ENCODE measurements at places on chromosomes 3 and 15.

GRCh38 chr3:184716622-184717398 is 4.9 kb upstream of the MAGEF1 start:
- no peak for DNase-seq

DNA sequence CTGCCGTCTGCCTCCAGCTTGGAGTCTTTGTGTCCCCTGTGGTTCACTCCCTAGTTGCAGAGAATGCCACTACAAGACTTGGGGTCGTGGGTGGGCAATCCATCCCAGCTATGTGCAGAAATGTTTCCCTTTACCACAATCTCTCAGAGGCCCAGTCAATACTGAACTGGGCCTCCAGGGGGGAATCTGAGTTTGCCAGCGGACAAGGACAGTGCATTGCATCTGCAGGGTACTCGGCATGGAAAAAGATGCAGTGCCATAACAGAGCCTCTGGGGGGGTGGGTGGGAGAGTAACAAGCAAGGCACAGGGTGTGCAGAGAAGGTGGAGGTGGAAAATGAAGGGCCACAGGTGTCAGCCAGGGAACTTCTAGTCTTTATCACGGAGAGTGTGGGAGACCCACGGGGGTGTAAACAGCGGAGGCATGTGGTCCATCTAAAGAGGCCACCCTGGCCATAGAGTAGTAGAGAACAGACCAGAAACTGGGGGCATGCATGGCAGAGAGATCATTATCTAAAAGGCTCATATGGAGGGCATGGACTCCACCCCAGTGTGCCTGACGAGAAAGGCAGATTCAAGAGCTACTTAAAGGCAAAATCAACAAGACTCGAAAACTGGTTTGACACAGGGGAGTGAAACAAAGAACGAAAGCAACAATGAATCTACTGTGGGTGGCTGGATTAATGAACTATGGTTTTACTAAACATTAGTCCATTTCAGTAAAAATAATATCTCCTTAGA is 182.4 kb downstream of the ANXA2 start:
- DNase-seq, result no peak

DNA sequence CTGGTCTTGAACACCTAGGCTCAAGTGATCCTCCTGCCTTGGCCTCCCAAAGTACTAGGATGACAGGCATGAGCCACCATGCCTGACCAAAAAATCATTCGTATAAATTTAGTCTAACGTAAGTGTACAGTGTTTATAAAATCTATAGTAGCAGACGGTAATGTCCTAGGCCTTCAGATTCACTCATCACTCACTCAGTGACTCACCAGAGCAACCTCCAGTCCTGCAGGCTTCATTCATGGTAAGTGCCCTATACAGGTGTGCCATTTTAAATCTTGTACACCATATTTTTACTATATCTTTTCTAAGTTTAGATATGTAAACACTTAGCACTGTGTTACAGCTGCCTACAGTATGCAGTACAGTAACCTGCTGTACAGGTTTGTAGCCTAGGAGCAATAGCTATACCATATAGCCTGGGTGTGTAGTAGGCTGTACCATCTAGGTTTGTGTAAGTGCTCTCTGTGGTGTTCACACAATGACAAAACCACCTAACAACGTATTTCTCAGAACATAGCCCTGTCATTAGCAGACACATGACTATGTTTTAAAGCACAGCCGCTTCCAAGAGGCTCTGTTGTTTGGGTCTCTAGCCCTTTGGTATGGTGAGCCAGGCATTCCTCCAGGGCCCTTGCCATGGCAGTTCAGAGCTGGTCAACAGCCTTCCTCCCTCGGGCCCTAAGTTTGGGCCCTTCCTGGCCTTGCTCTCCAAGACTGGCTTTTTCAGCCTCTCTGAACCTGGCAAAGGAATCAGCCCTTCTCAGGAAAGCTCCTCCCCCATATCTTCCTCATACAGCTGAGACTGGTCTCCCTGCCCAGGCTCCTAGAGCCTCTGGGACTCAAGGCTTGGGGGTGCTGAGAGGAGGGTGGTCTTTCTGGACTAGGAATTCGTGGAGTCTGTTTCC is 1.9 kb upstream of the CCDC9B start:
- DNase-seq, result no peak

DNA sequence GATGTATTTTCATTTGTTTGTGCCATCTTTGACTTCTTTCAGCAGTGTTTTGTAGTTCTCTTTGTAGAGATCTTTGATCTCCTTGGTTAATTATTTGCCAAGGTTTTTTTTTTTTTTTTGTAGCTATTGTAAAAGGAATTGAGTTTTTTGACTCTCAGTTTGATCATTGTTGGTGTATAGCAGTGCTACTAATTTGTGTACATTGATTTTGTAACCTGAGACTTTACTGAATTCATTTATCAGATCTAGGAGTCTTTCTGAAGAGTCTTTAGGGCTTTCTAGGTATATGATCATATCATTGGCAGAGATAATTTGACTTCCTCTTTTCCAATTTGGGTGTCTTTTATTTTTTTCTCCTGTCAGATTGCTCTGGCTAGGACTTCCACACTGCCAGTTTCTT is 42.2 kb upstream of the POMGNT2 start:
- DNase-seq, result no peak

DNA sequence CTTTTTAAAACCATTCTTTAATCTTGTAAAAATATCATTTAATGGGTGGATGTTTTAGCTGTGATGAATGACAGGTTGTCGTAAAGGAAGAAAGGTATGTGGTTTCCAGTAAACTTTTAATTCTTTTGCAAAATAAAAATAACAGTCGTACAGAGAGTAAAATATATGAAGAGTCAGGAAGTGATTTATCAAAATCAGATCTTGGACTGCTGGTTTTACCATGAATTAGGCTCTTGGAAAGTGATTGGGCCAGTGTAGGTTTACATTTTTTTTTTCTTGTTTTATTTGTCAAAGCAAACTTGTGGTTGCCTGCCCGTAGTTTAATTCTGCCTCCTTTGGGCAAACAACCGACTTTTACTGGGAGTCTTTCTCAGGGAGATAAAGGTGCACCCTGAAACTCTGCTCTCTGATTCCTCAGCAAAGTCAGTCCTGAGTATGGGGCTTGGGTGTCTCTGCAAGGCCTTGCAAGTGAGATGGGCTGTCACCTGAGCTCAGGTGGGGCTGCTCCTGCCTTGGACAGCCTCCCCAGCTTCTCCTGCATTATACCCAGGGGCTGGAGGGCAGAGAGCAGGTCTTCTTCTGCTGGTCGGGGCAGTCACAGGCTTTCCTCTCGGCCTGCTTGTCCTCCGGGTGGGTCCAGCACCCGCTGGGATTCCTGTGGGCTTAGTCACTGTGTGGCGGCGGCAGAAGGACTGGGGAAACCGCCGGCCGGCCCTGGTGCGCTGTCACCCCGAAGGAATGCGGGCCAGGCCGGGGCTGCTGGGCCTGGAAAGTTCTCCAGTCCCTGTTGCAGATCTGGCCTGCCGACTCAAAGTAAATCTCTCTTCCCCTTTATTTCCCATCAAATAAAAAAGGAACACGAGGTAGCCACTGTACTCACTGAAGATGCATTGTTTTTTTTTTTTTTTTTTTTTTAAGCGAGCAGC is 79.0 kb downstream of the IGF1R start:
- no peak for DNase-seq

DNA sequence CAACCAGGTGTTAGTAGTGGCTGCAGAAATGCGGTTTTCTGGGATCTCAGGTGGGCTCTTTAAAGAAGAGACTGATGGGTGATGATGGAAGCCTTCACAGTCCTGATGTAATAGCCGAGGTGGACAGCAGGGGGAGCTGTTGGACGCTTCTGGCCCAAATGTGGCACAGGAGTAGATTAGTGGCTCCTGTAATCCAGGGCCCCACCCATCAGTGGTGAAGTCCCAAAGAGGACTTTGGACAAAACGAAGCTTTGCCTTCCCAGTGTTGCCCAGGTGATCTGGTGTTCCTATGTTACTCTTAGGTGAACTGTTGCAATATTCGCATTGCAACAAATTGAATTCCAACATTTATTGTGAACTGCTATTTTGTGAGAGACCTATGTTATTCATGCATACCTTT is 31.8 kb upstream of the MYZAP start:
- DNase-seq, result peak; percentile 64

GRCh38 chr3:114867359-114867758 is 279.7 kb downstream of the ZBTB20 start:
- no peak for DNase-seq

DNA sequence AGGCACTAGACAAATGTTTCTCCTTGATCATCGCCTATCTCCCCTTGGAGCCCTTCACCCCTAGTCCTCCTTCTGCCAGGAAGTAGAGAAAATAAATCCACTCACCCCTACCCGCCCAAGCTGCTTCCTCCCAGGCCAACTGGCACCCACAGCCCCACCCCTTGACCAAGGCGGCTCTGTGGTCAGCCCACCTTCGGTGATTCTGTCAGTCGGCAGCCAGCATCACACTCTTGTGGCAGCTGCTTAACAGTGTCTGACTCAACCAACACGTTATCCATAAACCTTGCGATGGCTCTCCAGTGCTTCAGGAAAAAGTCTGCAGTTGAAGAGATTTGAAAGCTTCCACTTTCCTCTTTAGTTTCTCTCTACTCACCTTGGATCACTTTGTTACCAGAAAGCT is 7.6 kb downstream of the SHF start:
- DNase-seq, result no peak

- no peak for DNase-seq
These were observed 196.2 kb upstream of the CFAP20DC start for GRCh38 chr3:59245859-59246501.

DNA sequence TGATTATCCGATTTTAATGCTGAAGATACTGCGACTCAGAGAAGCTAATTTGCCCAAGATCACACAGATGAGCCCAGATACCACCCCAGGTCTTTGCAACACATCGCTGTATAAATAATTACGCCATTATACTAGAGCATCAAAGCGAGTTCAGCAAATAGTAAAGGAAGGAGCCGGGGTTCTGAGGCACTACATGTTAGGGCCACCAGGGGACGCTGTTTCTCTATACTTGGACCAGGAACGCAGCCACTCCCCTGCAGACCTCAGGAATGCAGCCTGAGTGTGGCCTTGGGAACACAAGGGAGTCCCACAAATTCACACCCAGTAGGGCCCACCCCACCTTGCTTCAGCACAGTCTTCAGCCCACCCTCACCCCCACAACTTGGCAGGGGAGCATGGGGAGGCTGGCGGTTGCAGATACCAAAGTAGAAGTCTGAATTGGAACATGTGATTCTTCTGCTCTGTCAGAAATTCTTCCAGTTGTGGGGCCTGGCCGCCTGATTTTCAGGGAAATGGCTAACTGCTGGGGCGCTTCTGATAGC is 57.8 kb upstream of the RYK start:
- DNase-seq, result peak; percentile 74

DNA sequence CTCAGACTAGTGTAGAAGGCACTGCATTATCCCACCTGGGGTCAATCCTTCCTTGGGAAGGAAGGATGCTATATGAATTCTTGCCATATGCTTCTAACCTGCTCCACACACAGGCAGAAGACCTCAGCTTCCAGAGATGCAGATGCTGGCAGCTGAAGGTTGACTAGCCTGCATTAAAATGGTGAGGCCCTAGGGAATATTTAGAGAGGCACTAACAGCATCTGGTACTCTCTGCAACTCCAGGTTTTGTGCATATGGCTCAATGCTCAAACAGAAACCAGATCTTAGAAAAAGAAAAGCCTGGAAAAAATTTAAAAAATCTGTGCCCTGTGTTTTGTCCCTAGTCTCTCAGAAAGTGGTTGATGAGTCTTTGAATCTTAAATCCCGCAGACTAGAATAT is 56.0 kb upstream of the MYRIP start:
- DNase-seq, result no peak

GRCh38 chr15:50024281-50024680 is 94.8 kb downstream of the ATP8B4 start:
- no peak for DNase-seq

- DNase-seq, result no peak
These were observed 157.2 kb upstream of the ROPN1 start for GRCh38 chr3:124149081-124149480.

DNA sequence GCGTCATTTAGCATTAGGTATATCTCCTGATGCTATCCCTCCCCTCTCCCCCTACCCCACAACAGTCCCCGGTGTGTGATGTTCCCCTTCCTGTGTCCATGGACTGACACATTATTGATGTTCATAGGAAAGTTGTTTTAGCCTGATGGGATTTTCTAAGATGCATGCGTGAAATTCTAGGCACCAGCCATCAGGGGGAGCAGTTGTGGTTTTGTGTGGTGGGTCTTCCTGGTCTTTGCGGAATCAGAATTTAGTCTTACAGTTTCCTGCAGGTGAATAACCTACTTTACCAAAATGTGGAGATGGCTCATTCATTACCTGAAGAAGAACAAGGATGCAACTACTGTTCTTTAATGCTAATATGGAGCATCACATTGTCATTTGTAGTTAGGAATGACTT is 455.0 kb upstream of the THBS1 start:
- no peak for DNase-seq

GRCh38 chr3:137332297-137332696 is 374.5 kb downstream of the IL20RB start:
- DNase-seq, result no peak

DNA sequence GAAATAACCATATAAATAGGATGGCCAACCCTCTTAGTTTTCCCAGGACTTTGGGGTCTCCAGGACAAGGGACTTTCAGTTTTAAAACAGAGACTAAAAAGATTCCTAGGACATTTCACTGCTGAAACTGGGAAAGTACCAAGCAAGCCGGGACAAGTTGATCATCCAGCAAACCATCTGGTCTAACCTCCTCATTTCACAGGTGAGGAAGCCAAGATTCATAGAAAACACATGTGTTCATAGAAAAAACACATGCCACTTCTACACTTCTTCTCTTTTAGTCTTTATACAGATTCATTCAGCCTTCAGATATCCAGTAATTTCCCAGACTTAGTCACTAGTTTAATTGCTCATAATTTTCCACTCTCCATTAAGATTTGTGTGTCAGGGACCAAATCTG is 165.6 kb upstream of the CCDC54 start:
- DNase-seq, result no peak

DNA sequence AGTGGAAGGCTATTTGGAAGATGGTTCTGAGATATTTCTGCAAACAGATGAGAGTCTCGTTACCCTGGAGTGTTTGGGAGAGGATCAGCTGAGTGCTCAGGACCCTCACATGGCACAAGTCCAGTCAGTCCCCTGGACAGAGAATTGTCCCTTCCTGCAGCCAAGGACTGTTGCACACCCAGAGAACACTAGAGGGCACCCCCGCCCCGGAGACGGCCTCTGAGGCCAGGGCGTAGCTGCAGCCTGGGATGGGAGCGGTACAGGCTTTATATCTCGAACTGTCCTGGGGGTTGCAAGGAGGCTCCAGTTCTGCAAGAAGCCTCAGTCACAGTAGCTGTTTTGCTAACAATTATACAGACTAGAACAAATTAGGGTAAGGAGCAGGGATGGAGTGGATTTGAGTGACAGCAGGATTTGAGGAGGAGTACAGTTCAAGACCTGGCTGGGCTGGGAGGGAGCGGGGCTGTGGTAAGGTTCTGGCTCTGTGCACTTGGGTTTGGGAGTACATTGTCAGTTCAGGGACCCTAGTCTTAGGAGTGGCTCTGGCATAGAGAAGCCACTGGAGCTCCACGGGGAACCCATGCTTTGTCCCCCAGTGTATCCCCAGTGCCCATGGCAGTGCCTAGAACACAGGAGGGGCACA is 67.6 kb upstream of the HACD2 start:
- peak; percentile 30 for DNase-seq

- no peak for DNase-seq
These were observed 32.9 kb downstream of the PLCH1 start for GRCh38 chr3:155712008-155712407.
